Parietal lobe (tissue), 2 donors: ENCODE measurements at places on chromosomes 6 and 20. TPM values are rescaled to one million over a fixed set of nuclear protein-coding genes. Genes with fewer than 3 reads are reported as not detected.

The ZBTB9 gene
- 8.1 TPM for total RNA-seq

The TRIM31 gene
- total RNA-seq: not detected

The CLDN20 gene
- not detected for total RNA-seq

The IPCEF1 gene
- total RNA-seq: 32.6 TPM

The DPPA5 gene
- not detected for total RNA-seq

The NHLRC1 gene
- total RNA-seq: 3.1 TPM

The BPIFB4 gene
- total RNA-seq: not detected

The HLA-DOA gene
- 0.31 TPM for total RNA-seq

The ZC2HC1B gene
- not detected for total RNA-seq

The EEF1A2 gene
- total RNA-seq: 281 TPM

The TMC2 gene
- 7.5 TPM for total RNA-seq

The LY6G6F gene
- not detected for total RNA-seq

The CST4 gene
- total RNA-seq: not detected

The APCDD1L gene
- not detected for total RNA-seq

The EPHA7 gene
- 82.6 TPM for total RNA-seq
